Stimulated activated CD4-positive, alpha-beta T cell treated with anti-CD3 and anti-CD28 coated beads, Interleukin-15, amount 100 ng/mL, for 24 hours (primary cell): ENCODE measurements at places on chromosomes 4 and X.

GRCh38 chr4:6465955-6466354, 6.5 kb downstream of the PPP2R2C start:
- no peak for DNase-seq

DNA sequence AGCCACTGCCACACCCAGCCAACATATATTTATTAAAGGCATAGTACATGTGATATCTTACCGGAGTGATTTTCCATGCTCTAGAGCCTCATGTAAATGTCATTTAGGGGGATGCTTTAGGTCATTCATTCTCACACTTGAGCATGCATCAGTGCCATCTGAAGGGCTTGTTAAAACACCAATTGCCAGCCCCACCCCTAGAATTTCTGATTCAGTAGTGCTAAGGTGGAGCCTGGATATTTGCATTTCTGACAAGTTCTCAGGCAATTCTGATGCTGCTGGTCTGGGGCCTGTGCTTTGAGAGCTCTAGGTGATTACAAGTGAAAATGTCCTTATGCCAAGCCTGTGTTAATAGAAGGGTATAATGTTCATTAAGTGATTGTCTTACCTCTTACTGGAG, 107.7 kb downstream of the PHEX start:
- no peak for DNase-seq

GRCh38 chr4:94877973-94878372, 120.2 kb downstream of the BMPR1B start:
- no peak for DNase-seq

GRCh38 chr4:20362148-20362547, 110.4 kb downstream of the SLIT2 start:
- DNase-seq: no peak

- DNase-seq: no peak
These were observed 6.3 kb downstream of the PLP2 start for GRCh38 chrX:49177873-49178480.

DNA sequence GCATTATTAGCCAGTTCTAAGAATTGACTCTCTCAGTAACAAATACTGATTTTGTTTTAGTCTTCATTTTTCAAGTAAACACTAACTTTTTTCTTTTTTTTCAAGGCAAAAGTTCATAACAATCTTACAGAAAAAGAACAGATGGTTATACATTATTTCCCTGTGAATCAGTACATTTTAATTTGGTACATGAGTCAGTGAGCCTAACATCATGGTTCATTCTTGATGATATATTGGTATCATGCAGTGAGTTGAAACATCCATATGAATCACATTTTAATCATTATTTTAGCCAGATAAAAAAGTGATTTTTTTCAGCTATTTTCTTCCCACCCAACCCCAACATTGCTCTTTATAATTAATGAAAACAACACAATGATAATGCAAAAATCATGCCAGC, 184.3 kb upstream of the TACR3 start:
- no peak for DNase-seq

- DNase-seq: peak; percentile 66
These were observed 550 bp downstream of the ADGRA3 start for GRCh38 chr4:22515145-22515887.
